ENCODE measurements at places on chromosomes 4 and X.

- no peak for DNase-seq
Measured at GRCh38 chr4:33057736-33058135, 2337.6 kb downstream of the PCDH7 start.

DNA sequence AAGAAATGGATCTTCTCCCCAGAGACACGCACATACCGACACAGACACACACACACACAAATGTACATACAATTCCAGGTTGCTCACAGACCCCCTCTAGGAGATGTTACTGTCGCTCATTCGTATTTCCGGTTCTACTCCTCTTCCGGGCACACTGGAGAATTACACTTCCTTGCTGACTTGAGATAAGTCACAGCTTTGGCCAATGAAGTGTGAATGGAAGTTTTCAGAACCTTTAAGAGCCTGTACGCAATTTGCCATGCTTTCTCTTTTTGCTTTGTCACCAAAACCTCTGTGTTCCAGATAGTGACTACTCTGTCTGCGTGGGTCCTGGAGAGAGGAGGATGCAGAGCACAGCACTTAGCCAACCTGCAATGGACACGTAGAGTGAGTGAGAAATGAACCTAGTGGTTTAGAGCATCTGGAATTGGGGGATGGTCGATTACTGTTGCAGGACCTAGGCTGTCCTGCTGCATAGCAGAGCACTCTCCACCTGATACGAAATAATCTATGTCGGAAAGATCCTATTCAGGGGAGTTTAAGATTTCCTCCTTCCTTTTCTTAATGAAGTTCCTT lies 239.5 kb upstream of the TET2 start:
- DNase-seq = no peak

GRCh38 chrX:39196192-39197102 lies 395.2 kb downstream of the MID1IP1 start:
- no peak for DNase-seq

- DNase-seq = peak; percentile 74
Measured at GRCh38 chr4:8394061-8394519, 46.4 kb downstream of the ACOX3 start.

DNA sequence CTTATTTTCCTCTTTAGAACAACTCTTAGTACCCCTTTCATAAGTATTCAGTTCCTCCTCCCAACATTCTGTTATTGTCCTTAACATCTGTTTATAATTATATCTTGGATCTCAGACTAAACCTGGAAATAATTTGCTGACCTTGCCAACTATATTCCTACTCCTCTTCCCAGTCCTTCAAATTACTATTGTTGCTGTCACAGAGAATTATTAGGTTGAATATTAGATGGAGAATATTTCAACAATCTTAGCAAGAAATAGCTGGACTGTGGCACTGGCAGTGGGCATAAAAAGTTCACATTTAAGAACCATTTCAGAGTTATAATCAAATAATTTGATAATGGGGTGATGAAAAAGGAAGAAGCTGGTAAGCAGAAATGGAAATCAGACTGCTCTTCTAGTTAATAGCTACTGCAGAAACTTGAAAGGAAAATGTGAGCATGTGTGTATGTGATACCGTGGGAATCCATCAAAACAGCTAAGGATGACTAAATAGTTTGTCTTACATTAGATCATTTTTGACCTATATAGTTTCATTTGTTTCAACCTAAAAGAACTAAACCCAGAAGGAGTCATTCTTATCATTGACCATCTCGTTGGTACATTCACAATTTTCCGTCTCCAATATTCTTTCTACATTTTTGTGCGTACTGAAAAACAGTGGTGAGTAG lies 43.3 kb upstream of the PRDM8 start:
- no peak for DNase-seq

- DNase-seq = no peak
Measured at GRCh38 chr4:107068116-107068515, 32.0 kb upstream of the DKK2 start.

DNA sequence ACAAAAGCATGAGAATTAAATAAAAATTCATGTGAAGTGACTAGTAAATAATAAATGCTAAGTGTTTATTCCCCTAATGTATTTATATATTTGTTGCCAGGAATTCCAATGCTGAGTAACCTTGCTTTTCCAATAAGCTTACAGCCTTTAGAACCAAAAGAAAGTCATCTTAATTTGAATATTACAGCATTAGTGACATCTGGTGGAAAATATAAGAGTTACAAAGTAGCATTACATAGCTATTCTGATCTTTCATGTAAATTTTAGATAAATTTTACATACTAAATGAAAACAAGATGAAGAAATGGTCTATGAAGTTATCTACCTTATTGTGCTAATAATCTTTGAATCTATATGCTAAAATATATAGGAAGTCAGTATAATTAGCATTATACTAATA lies 10.4 kb downstream of the MAD2L1 start:
- DNase-seq = no peak

DNA sequence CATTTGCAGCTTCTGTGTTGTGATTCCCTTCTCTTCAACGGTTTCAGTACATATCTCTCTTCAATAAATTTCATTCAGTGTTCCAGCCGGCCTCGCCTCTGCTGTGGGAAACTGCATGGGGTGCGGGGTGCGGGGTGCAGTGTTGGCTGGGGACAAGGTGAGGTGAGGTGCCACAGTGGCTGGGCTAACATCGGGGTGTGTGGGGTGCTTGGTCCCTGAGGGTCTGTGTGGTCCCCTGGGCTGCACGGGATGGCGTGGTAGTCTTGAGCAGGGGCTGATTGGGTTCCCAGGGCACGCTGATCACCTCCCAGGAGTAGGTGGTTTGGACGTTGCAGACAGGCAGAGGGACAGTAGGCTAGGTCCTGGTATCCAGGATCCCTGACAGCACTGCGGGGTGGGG lies 2.7 kb downstream of the PNMA6A start:
- no peak for DNase-seq

DNA sequence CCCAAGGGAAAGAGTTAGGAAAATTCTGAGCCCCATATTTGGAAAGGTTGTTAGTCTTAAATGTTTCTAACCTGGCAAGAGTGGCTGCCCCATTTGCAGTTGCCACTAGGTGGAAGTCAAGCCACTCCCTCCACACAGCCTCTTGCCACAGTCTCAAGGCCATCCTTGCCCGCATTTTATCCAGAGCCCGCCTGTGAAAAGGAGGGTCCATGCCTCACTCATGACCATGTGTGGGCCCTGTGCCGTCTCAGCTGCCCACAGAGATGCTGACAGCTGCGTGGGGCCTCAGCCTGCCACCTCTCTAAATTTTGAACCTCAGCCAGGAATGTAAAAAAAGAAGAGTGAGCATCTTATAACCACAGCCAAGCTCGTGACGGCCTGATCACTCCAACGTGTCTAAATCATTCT lies 201.5 kb upstream of the FAM241A start:
- peak; percentile 2 for DNase-seq

GRCh38 chrX:37755025-37755424 lies 24.8 kb upstream of the CYBB start:
- no peak for DNase-seq

- no peak for DNase-seq
Measured at GRCh38 chr4:100014616-100015015, 64.5 kb upstream of the H2AZ1 start.

DNA sequence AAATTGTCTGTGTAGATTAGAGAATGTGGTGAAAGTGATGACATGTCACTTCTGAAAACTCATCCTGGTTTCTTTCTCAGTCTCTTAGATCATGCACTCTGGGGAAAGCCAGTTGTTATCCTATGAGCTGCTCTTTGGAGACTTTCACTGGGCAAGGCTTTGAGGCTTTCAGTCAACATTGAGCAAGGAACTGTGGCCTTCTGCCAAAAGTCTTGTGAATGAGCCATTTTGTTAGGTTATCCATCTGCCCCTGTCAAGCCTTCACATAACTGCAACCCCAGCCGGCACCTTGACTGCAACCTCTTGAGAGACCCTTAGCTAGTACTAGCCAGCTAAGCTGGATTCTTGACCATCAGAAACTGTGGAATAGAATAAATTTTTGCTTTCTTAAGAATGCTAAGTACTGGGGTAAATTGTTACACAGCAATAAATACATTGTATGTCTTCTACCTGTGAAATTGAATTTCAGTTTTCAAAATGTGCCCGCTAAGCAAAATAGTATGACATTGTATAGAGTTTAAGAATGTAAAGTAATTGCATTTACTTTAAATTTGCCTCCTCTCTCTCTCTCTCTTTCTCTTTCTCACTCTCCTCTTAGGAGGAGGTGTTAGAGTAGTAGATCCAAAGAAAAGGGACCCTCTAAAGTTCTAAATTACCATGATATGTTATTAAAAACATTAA lies 1273.0 kb downstream of the RAPGEF2 start:
- no peak for DNase-seq

GRCh38 chr4:48651914-48652313 lies 128.2 kb downstream of the FRYL start:
- DNase-seq = no peak

DNA sequence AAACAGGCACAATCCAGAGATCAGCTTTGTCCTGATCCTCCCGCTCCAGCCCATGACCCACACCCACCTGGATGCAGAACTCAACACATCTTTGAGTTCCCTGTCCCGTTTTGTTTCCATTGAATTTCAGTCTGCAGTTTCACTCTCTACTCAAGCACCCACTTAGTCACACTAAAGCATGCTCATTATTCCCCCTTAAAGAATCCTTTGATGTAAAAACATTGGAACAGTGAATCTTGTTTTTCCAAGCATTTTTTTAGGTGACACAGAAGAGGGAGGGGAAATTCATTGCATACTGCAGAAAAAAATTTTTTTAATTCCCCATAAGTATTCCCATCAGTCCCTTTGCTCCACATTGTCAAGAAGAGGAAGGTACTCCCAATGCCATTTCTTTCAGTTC lies 249.7 kb upstream of the TTC29 start:
- DNase-seq = no peak

DNA sequence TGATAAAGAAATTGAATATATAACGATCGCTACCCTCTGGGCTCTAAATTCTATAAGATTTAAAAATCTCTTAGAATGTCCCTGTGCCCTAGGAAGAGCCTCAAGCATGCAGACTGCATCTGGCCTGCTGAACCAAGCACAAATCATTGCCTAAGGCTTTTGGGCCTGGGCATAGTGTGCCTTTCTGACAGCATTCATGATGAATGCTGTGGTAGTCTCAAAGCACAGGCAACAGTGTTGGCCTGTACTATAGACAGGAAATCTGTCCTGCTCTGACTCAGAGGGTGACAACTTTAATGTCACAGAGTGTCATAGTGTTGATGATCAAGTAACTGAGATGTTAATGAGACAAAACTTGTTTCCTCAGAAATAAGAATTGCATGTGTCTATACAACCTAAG lies 717.3 kb downstream of the STIM2 start:
- no peak for DNase-seq

GRCh38 chr4:104449537-104449936 lies 45.2 kb downstream of the CXXC4 start:
- DNase-seq = no peak

- DNase-seq = no peak
Measured at GRCh38 chrX:66553973-66554372, 84.9 kb downstream of the EDA2R start.

DNA sequence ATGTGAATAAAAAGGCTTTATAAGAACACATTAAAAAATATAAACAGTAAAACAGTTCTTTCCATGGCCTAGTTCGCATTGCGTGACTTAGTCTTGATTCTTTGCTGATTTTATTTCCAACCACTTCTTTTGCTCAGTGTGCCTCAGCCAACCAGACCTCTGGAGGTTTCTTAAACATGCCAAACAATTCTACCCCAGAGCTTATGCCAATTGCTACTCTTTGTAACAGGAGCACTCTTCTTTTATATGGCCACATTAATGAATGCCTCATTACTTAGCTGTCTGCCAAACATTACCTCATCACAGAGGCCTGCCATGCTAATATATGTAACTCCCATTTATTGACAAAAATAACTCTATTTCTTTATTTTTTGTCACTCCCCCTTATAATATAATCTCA lies 202.3 kb downstream of the NDST4 start:
- no peak for DNase-seq

DNA sequence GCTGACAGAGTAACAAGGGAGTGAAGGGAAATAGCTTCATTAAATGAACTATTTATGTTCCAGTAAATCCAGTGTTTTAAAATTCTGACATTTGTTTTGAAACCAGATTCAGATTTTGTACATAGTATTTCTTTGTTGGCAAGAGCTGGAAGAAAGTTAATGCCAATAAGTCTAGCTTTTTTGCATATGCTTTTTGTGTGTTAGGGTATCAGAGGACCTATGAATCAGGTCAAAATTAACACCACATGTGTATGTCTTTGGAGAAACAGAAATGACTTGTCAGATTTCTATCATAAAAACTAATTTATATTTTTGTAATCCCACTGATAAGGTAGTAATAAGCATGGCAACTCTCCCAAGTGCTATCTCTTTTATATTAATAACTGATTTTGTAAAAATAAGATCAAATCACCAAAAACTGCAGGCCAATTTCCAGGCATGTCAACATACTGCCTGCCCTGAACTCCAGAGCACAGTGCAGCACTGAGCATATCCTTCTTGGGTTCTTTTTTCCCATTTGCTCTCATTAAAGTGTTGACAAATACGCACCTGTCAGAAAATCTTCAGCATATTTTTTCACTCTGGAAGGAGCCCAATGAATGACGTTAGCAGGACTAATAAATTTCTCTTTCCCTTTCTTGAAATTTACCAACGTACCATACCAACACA lies 65.5 kb downstream of the SH3RF1 start:
- no peak for DNase-seq

- DNase-seq = no peak
Measured at GRCh38 chr4:107452717-107453630, 267.1 kb downstream of the PAPSS1 start.

- DNase-seq = peak; percentile 95
Measured at GRCh38 chr4:48254381-48255071, 15.1 kb downstream of the TEC start.

DNA sequence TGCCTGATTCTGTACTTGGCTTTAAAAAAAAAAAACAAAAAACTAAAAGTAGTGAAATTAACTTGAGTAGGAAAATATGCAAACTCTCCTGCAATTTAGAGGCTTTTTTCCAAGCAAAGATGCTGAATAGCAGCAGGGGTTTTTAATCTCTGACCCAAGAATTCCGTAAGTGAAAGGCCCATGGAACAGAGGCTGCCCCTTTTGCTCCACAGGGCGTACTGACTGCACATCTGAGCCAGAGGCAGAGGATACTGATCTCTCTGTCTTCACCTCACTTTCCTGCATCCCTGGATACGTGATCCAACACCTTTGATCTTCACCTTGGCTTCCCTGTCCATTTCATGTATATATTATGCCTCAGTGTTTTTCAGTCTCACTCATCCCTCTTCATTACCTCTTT lies 3.9 kb downstream of the FAM149A start:
- DNase-seq = no peak

GRCh38 chr4:1365271-1366178 lies 18.5 kb downstream of the UVSSA start:
- DNase-seq = no peak

DNA sequence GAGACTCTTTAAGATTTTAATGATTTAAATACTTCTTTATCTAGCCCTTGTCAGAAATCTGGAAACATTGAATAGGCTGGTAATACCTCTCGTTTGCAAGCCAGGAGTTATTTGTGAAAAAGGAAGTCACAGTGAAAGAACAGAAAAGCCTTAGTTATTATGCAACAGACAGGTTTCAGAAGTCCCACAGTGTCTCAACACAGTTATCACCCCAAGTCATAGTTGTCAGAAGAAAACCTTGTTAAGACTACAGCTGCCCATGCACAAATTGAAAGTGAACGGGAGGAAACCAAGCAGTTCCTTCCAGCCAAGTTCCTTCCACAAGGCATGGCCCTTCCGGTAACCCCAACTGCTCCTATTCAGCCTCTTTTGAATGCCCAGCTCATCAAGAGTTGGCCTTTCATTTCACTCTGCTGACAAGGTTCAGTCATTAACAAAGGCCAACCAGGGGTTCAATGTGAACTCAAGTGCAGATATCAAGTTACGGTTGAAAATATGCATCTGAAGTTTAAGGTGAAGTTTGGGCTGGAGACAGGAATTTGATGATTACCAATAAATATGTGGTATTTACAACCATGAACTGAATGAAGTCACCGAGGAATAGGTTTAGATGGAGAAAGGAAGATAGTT lies 15.6 kb downstream of the ALPK1 start:
- DNase-seq = no peak
